Stimulated activated CD8-positive, alpha-beta memory T cell treated with anti-CD3 and anti-CD28 coated beads, Interleukin-2, amount 100 ng/mL, for 48 hours (primary cell): ENCODE measurements at places on chromosomes 12 and 14.
A peak's percentile ranks its signal among the peaks of the same experiment; 100 is the strongest.

DNA sequence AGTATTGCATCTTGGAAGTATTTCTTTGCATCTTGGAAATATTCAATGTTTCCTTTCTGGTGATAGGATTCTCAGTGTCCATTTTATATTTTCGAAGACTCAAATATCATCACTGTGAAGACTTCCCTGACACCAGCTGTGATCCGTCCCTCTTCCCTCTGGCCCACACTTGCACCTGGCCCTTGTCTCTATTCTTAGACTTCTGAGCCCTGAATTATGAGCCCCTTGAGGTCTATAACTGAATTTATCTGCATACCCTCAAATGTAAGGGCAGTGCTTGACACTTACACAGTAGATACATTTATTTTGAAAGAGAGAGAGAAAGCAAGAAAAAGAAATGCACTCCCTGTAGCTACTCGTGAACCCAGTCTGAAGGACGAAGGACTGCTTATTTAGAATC lies 376.7 kb downstream of the ZFP36L1 start:
- no peak for DNase-seq

DNA sequence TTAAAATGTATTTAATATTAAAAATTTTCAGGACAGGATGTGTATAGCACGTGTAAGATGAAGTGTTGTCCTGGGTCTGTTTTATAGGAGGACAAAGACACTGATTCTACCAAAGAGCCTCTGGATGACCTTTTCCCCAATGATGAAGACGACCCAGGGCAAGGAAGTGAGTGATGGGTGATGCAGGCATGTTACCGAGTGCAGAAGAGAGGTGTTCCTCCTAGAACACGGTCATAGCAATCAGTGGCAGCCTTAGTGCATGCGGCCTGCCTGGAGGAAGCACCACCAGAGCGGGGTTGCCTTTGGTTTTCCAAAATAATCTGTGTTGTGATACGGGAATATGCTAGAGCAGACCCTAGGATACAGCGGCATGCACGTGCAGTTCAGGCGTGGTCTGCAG lies 33.0 kb downstream of the KLC1 start:
- no peak for DNase-seq

DNA sequence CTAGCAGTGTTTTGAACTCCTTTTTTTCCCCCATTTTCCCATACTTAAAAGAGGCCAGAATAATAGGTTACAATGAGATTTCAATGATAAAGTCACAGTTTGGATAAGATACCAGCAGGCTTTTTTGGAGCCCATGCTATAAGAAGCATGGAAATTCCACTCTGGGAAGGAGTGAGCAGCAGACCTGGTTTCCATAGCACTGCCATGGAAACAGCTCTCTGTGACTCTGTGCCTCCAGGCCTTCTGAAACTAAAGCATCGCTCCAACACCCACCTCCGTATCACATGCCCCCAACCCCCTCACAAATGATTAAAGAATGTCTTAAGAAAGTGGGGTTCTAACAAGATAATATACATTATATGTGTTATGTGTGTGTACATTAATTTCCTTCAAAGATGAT lies 165.0 kb downstream of the GRIN2B start:
- DNase-seq: no peak

DNA sequence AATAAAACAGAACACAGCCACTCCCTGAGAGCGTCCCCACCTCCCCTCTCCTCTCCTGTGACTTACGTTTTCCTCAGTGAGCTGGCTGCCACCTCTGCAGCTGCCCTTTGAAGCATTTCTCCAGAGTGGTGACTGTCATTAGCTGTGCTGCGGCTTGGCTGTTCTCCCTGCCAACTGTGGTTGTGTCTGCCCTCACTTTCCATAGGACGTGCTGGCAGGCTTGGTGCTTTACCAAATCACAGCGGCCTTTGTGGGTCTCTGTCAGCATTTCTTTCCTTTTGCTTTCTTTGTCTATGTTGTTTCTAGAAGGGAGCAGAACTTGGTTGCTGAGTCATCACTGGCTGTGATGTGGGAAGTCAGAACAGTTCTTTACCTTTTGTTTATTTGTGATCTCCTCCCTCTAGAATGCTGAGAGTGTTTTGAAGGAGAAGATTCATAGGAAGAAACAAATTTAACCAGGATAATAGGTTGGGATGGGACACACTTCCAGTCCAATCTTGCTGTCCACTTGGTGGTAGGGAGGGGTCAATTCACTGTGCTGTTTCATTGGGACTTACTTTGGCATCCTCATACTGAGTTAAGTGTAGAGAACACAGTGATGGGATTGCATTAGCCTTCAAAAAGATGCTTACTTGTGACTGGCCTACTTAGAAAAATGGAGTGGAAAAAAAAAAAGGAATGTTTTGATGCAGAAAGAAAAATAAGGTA lies 88.2 kb downstream of the TMX1 start:
- DNase-seq: peak; percentile 24

DNA sequence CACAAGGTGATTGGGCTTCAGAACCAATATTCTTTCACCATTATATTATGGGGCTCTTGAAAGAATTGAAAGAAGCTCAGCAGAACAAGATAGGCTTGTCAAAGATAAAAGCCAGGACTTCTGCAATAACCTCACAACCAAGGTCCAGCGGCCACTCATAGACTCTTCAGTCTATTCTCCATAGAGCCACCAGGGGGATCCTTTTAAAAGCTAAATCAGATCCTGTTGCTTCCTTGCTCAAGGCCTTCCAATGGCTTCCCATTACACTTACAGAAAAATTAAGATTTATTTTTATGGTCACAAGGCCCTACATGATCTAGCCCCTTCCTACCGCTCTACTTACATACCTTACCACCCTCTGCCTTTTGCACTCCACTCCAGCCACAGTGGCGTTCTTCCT lies 169.6 kb downstream of the C12orf42 start:
- DNase-seq: no peak

GRCh38 chr12:124375789-124376175 lies 80.9 kb downstream of the RFLNA start:
- no peak for DNase-seq

- DNase-seq: no peak
Observed at GRCh38 chr12:95529693-95530225, 21.5 kb downstream of the USP44 start.

DNA sequence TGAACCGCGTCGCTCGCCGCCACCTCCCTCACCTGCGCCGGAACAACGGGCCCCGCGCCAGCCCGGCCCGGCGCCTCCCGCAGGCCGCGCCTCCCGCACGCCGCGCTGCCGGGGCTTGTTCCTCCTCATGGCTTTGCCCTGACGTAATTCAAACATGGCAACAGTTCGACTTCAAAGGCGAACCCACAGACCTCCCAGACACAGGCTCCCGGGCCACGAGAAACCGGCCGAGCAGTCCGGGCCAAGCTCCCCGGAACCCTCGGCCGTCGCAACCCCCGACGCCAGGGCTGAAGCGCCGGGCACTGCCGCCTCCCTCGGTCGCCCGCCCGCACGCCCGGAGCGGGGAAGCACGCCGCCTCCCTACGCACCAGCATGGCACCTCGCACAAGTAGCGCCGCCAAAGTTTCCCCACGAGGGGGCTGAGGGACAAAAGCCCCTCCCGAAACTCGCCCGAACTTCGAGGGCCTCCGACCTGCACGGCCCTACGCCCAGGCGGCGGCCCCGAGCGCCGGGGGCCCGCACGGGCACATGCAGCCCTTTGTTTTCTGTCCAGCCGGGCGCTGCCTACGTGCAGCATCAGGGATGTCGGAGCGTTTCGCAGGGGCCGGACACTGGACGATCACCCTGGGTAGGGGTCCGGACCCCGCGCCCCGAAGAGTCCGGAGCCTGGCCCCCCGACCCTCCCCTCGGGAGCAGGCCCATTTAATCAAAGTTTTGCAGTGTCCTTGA lies 1.7 kb downstream of the SINHCAF start:
- DNase-seq: peak; percentile 30

DNA sequence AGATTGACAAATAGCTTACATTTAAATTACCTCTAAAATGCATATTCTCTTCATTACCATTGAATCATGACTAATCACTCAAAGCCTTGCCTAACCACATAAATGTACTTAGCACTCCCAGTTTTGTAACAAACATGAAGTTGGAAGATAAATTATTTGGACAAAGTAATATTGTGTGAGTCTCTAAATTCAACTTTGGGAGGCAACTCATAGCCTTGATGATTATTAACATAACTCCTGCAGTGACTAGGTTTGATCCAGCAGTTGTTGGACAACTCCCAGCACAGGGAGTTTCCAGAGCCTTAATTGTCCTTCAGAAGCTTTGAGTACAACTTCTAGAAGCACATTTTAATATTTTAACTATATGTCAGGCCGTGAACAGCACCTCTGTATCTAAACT lies 153.4 kb upstream of the PDZRN4 start:
- DNase-seq: no peak

- no peak for DNase-seq
Observed at GRCh38 chr14:22791301-22791700, 23.9 kb downstream of the SLC7A7 start.

DNA sequence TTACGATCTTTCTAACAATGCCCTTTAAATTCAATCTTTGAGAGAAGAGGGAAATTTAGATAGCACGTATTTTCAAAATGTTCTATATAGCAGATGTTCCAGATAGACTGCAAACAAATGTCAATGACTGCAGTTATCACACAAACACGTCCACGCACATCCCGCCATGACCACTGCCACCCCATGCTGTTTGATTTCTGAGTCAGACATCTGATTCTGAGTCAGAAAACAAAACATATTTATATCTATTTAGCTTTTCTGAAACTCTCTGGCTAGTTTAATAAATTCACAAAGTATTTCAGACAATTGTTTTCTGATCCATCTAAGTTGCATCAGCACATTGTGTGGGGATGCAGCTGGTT lies 105.9 kb upstream of the BCAT1 start:
- DNase-seq: no peak

DNA sequence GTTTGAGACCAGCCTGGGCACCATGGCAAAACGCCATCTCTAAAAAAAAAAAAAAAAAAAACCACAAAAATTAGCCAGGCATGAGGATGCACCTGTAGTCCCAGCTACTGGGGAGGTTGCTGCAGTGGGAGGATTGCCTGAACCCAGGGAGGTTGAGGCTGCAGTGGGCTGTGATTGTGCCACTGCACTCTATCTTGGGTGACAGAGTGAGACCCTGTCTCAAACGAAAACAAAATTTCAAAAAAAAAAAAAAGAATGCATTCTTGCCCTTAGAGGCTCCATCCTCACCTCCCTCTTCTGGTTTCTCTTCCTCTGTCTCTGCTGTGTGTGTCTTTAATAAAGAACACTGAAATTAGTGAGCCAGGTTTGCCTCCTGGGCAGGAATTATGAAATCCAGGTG lies 107.8 kb downstream of the VCPKMT start:
- no peak for DNase-seq

DNA sequence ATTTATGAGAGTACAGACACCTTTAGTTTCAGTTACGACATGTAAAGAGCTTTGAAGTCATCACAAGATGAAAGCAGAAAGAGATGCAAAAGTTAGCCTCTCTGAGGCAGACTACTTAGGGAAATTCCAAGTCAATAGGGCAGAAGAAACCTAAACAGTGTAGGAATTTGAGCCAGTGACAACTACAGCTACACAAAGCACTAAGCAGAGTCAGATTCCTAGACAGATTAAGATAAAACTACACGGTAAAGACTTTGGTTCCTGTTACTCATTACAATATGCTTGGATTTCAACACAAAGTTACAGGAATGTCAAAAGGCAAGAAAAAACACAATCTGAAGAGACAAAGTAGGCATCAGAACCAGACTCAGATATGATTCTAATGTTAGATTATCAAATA lies 1302.3 kb downstream of the FSCB start:
- no peak for DNase-seq

GRCh38 chr12:68336889-68337303 lies 4.7 kb upstream of the MDM1 start:
- DNase-seq: no peak

GRCh38 chr14:65371784-65372183 lies 40.7 kb upstream of the FUT8 start:
- DNase-seq: no peak

DNA sequence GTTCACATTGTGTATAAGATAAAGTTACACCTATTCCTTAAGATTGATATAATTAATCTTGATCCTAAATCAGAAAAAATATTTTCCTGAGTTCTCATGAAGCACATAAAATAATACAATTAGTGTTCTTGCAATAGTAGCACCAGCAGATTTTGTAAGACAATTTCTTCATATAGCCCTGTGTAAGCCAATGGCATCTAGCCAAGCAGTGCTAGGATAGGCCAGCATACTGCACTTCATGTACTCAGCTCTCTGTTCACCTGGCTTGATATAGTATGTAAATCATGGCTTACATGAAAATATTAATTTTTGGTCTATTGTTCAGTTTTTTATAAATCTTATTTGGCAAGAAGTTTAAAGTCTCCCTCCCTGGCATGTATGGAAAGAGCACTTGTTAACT lies 1.9 kb downstream of the KLRF2 start:
- DNase-seq: no peak

GRCh38 chr12:124727922-124728321 lies 135.7 kb downstream of the SCARB1 start:
- DNase-seq: no peak

DNA sequence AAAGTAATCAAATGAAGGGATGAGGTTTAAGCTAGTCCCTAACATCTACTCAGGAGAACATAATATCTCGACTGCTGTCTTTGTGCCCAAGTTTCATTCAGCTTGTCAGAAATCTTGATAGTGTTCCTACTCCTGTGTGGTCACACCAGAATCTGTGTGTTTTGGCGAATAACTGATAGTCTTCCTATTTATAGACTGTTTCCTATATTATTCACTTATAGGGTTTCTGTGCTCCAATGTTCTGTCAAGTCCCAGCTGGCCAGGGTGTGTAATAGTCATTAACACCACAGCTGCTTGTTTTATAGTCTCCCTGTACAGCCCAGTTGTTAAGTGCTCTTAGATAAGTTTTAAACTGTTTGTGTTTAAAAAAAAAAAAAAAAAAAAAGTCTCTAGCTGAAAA lies 45.9 kb downstream of the GPR135 start:
- no peak for DNase-seq

GRCh38 chr12:125981610-125982253 lies 916.5 kb downstream of the AACS start:
- no peak for DNase-seq

DNA sequence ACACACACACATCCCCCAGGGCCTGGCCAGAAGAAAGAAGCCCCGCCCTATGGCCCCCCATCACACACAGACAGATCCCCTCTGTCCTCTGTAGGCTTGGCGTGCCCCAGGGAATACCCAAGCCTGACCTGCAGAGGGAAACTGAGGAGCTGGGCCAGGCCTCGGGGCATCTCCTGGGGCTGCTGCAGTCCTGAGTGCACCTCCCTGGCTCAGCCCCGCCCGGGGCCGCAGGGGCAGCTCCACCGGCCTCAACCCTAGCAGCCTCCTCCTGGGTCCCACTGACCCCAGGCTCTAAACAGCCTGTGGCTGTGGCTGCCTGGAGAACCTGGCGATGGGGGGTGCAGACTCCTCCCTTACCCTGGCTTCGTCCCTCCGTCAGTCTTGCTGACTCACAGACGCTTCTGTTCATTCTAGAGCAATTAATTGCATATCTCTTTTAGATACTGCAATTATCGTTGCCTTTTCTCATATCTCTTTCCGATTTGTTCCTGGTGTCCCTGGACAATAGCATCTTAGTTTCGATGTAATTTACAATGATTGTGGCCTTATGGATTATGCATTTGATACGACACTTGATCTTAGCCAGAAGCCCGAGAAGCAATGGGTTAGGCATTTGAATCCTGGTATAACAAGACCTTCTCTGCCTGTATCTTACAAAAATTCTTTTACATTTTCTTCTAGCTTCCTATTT lies 45.8 kb upstream of the EIF5 start:
- no peak for DNase-seq
